ENCODE measurements at places on chromosomes 16 and 17. TPM values are rescaled to one million over a fixed set of nuclear protein-coding genes. Genes with fewer than 3 reads are reported as not detected.

GRCh38 chr16:8958344-8959167 lies 5.2 kb downstream of the USP7 start:
- no peaks in the 10 kb centered on the region for H3K27me3 ChIP-seq
- peaks cover 75% of the 10 kb centered on the region for H3K4me1 ChIP-seq
- H3K36me3 ChIP-seq: no peaks in the 10 kb centered on the region
- peak overlapping the region; percentile 23 for H3K27ac ChIP-seq
- no peak overlapping the region for H3K4me3 ChIP-seq
- DNase-seq: no peak

GRCh38 chr16:45454-45853 lies 8.0 kb downstream of the POLR3K start:
- H3K27me3 ChIP-seq: no peaks in the 10 kb centered on the region
- H3K27ac ChIP-seq: no peak overlapping the region
- H3K36me3 ChIP-seq: no peaks in the 10 kb centered on the region
- H3K4me1 ChIP-seq: no peaks in the 10 kb centered on the region
- DNase-seq: no peak
- no peak overlapping the region for H3K4me3 ChIP-seq

DNA sequence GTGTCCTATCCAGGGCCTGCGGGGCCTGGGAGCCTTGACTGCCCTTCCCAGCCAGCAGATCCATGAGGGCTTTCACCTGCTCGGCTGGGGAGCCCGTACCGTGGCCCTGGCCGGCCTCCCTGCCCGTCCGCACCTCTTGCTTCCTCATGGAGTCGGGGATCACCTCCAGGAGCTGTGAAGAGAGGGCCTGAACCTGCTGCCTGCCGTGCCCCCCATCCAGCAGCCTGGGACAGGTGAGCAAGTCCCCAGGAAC lies 12.4 kb downstream of the NLRC3 start:
- no peak overlapping the region for H3K4me3 ChIP-seq
- H3K27me3 ChIP-seq: no peaks in the 10 kb centered on the region
- H3K4me1 ChIP-seq: no peaks in the 10 kb centered on the region
- H3K36me3 ChIP-seq: no peaks in the 10 kb centered on the region

- peaks cover 36% of the 10 kb centered on the region for H3K4me1 ChIP-seq
- H3K27me3 ChIP-seq: peaks cover 3% of the 10 kb centered on the region
- no peak overlapping the region for H3K27ac ChIP-seq
- DNase-seq: no peak
- no peaks in the 10 kb centered on the region for H3K36me3 ChIP-seq
Measured at GRCh38 chr17:7380321-7380720, 568 bp upstream of the TNK1 start.

DNA sequence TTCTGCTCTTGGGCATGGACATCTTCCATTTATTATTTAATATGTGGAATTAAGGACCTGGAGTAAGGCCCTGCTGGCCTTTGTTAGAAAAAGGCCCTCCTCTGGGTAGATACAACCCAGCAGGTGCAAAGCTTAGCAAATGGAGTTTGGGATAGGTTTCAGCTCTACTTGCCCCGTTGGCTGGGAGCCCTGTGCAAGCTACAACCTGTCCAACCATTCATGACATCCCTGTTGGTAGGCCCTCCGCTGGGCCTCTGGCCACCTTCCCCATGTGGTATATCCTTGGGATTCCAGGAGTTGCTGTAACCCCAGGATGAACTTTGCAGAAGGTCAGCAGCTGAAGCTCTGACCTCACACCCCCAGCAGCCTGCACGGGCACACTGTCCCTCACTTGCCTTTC lies 6.4 kb downstream of the NGFR start:
- H3K4me1 ChIP-seq: peaks cover 13% of the 10 kb centered on the region
- no peaks in the 10 kb centered on the region for H3K36me3 ChIP-seq
- H3K27ac ChIP-seq: no peak overlapping the region
- no peak overlapping the region for H3K4me3 ChIP-seq
- peaks cover 39% of the 10 kb centered on the region for H3K27me3 ChIP-seq
- no peak for DNase-seq

DNA sequence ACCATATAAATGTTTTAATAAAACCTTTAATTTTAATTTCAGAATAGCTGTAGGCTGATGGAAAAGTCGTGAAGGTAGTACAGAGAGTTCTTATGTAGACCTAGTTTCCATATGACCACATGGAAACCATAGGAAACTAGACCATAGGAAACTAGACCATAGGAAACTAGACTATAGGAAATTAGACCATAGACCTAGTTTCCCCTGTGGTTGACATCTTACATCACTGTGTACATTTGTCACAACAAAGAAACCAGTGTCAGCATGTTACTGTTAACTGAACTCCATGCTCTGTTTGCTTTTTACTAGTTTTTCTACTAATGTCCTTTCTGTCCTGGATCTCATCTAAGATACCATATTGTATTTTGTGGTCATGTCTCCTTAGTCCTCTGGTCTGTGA lies 14.6 kb downstream of the NUDT7 start:
- DNase-seq: no peak
- H3K27me3 ChIP-seq: no peaks in the 10 kb centered on the region
- H3K36me3 ChIP-seq: no peaks in the 10 kb centered on the region
- H3K4me1 ChIP-seq: no peaks in the 10 kb centered on the region

- no peaks in the 10 kb centered on the region for H3K4me1 ChIP-seq
- no peak overlapping the region for H3K27ac ChIP-seq
- no peak overlapping the region for H3K4me3 ChIP-seq
- no peaks in the 10 kb centered on the region for H3K27me3 ChIP-seq
- no peaks in the 10 kb centered on the region for H3K36me3 ChIP-seq
Measured at GRCh38 chr17:62587554-62587953, 39.9 kb upstream of the MRC2 start.

Gene CD300LB
- 1.6 TPM for total RNA-seq

Gene ABCA3
- 334 TPM for total RNA-seq

- H3K27ac ChIP-seq: no peak within 1 kb of the TSS
- no peak for DNase-seq
- no peaks in the 10 kb centered on the region for H3K4me1 ChIP-seq
- H3K27me3 ChIP-seq: no peaks in the 10 kb centered on the region
Measured at GRCh38 chr16:66918803-66919568, at the start of gene CDH16. TSS of gene CDH16 (minus strand) at chr16:66918885. CDS start at chr16:66918065, 820 bp downstream.

Gene CES4A
- total RNA-seq: 9.3 TPM

DNA sequence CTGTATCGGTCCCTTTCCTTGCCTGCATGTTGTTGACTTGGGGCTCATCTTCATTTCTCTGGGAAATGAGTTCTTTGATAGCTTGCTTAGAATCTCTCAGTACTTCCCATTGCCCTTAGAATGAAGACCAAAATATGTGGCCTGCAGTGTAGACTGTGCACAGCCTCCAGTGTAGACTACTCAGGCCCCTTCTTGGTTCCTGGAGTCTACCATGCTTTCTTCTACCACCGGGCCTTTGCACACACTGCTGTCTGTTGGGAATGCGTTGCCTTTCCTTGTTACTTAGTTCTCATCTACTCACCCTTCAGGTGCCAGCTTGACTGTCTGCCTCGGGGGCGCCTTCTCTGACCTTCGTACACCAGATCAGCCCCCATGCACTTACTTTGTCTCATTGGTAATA lies 82.0 kb downstream of the ABCC1 start:
- no peak overlapping the region for H3K27ac ChIP-seq
- peaks cover 8% of the 10 kb centered on the region for H3K4me1 ChIP-seq
- DNase-seq: no peak
- H3K4me3 ChIP-seq: no peak overlapping the region
- no peaks in the 10 kb centered on the region for H3K27me3 ChIP-seq

Gene RNF43
- 6.8 TPM for total RNA-seq

DNA sequence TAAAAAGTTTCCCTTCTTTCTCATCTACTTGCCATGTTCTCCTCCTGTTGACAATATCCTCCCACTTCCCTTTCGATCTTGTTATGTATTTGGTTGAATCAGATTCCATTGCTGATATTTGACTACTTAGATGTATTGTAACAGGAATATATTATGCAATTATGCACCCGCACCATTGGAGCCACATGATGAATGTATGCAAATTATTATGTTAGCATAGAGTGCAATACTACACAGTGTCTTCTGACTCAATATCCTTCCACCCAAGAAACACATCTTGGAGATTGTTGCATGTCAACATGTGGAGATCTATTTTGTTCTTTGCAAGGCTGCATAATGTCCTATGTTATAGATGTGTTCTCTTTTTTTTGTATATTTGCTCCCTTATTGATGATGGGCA lies 219.2 kb upstream of the RBFOX1 start:
- no peak for DNase-seq
- H3K4me1 ChIP-seq: no peaks in the 10 kb centered on the region

Gene SCGB1C2
- not detected for total RNA-seq

GRCh38 chr17:18319604-18320256 lies 4.6 kb downstream of the SMCR8 start:
- DNase-seq: peak; percentile 47
- H3K27me3 ChIP-seq: no peaks in the 10 kb centered on the region
- no peak overlapping the region for H3K27ac ChIP-seq
- peaks cover 81% of the 10 kb centered on the region for H3K36me3 ChIP-seq
- peaks cover 69% of the 10 kb centered on the region for H3K4me1 ChIP-seq

Gene TPSAB1
- total RNA-seq: 35.1 TPM

- no peaks in the 10 kb centered on the region for H3K36me3 ChIP-seq
- DNase-seq: peak; percentile 53
- peaks cover 13% of the 10 kb centered on the region for H3K4me1 ChIP-seq
- no peaks in the 10 kb centered on the region for H3K27me3 ChIP-seq
- H3K27ac ChIP-seq: no peak overlapping the region
- no peak overlapping the region for H3K4me3 ChIP-seq
Measured at GRCh38 chr17:80423536-80424225, 8.7 kb downstream of the ENDOV start.

GRCh38 chr16:28609631-28610594 lies at the start of gene SULT1A1:
TSS of gene SULT1A1 (minus strand) at chr16:28610044. CDS start at chr16:28608855, 1,189 bp downstream.
- H3K4me1 ChIP-seq: peaks cover 6% of the 10 kb centered on the region
- H3K27ac ChIP-seq: peak within 1 kb of the TSS; percentile 79
- H3K4me3 ChIP-seq: peak within 1 kb of the TSS; percentile 45
- H3K36me3 ChIP-seq: no peaks in the 10 kb centered on the region

Gene MT2A
- 239 TPM for total RNA-seq

DNA sequence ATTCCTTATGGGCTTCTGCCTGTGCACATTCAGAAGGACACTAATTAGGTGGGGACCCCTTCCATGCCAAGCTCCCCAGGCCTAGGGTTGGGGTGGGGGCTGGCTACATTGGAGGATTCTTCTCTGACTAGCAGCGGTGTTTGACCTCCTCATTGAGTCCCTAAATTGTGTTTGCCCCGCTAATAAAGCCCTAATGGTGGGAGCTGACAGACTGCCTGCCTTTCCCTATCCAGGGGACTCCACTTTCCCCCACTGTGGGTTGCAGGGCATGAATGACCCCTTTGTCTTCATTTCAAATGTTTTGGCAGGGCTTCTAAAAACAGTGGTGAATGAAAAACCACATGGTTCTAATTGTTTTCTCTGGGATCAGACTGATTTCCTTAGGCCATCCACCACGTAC lies 476.8 kb upstream of the CDH11 start:
- H3K4me1 ChIP-seq: no peaks in the 10 kb centered on the region
- no peak overlapping the region for H3K4me3 ChIP-seq

Gene ENGASE
- total RNA-seq: 50.2 TPM

- no peak overlapping the region for H3K4me3 ChIP-seq
- peak; percentile 77 for DNase-seq
- peaks cover 57% of the 10 kb centered on the region for H3K4me1 ChIP-seq
- peak overlapping the region; percentile 74 for H3K27ac ChIP-seq
- no peaks in the 10 kb centered on the region for H3K27me3 ChIP-seq
Measured at GRCh38 chr17:77316191-77316641, 175.4 kb downstream of the SEC14L1 start.

Data from left lung (tissue), 14 donors.